ENCODE measurements at places on chromosomes 4 and X. TPM values are rescaled to one million over a fixed set of nuclear protein-coding genes. Genes with fewer than 3 reads are reported as not detected.
A peak's percentile ranks its signal among the peaks of the same experiment; 100 is the strongest.

The PPP3CA gene
- 55.9 TPM for total RNA-seq

The ZMAT1 gene
- total RNA-seq = 23.7 TPM

The FAM47A gene
- total RNA-seq = not detected

GRCh38 chr4:48930654-48931053 is 24.1 kb upstream of the OCIAD2 start:
- no peak for DNase-seq

- DNase-seq = no peak
Measured at GRCh38 chrX:44308869-44309268, 34.6 kb downstream of the EFHC2 start.

DNA sequence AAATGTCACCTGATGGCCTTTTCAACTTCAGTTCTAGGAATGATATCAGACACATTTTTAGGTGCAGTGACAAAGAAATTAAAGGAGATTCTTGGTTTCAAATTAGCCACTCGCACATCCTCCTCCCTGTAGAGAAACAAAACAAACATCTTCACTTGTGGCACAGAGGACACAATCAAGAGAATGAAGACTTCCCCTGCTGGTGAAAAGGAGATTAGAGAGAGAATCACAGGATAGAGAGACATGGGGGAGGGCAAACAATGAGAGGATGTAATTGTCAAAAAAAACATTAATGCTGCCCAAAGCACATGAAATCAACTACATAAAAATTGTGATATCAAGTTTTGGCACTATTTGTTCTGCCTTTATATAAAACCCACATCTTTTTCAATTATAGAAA is 34.5 kb downstream of the ACE2 start:
- DNase-seq = no peak

GRCh38 chr4:147780137-147780777 is 48.4 kb downstream of the ARHGAP10 start:
- peak; percentile 61 for DNase-seq

GRCh38 chrX:9494771-9495170 is 29.9 kb downstream of the TBL1X start:
- no peak for DNase-seq

The MAGEB1 gene
- total RNA-seq = not detected

DNA sequence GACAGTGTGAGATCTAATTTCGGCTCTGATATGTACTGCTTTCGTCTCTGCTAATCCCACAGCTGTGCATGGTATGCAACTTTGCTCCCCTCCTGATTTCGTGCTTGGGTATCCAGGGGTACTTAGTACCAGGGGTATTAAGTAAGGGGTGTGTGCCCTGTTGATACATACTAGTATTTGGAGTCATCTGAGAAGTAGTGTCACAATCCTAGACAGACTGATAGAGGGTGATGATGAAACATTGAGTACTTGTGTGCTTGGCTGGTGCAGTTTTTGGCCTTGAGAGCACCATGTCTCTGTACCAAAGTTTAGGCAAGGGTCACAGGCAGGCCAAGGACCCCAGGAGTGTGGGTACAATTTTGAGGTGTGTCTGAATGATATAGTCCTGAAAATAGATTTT is 10.9 kb downstream of the GPAT3 start:
- no peak for DNase-seq

The CHRNA9 gene
- not detected for total RNA-seq

- no peak for DNase-seq
Measured at GRCh38 chrX:40845331-40845911, 110.1 kb upstream of the MED14 start.

The MAGEA11 gene
- not detected for total RNA-seq

- DNase-seq = no peak
Measured at GRCh38 chr4:169800541-169800940, 42.8 kb upstream of the HPF1 start.

- DNase-seq = no peak
Measured at GRCh38 chrX:37509349-37509748, 62.1 kb upstream of the LANCL3 start.

Measured in upper lobe of left lung (tissue), 6 donors.